NCI-H1694 (cell line): ENCODE measurements at places on chromosomes 6 and 20.

DNA sequence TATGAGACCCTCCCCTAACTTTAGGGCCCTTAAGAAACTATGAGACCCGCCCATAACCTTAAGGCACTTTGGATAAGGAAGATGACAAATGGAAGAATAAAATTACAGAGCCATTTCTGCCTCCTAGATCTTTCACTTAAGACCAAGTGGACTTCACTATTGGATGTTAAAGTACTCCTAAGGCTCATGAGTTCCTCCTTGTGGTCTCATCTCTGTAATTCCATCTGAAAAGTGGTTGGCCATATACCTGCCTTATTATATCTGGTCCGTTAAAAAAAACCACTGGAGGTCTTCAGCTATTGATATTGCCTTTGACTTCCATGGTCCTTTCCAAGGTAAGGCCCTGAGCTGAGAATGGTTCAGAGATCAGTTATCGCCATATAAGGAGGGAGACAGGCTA, 310.3 kb downstream of the EYA4 start:
- DNase-seq, result no peak

GRCh38 chr20:22836877-22837276, 198.2 kb upstream of the SSTR4 start:
- no peak for DNase-seq

DNA sequence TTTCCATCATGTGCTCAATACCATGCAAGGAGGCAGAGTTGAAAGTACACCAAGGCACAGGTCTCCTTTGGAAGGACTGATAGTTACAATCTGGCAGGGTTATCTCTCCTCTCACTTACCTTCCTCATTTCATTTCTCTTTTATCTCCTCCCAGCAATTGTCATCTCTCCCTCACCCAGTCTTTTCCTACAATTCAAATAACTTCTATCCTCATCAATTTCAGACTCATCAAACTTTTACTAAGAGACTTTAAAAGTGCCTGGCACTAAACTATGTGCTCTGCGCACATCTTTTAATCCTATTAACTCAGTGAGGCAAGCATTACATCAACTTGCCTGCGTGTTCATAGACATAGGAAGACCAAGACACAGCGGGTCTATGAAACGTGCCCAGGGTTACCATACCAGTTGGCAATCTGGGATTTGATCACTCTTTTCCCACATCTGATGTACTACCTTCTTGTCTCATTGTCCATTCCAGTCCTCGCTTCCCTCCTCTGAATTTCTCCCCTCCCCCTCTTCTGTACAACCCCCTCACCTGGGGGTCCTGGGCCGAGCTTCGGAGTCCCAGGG, 1.2 kb downstream of the VARS1 start:
- no peak for DNase-seq

GRCh38 chr6:39301606-39302005, 12.6 kb downstream of the KCNK17 start:
- DNase-seq, result no peak

DNA sequence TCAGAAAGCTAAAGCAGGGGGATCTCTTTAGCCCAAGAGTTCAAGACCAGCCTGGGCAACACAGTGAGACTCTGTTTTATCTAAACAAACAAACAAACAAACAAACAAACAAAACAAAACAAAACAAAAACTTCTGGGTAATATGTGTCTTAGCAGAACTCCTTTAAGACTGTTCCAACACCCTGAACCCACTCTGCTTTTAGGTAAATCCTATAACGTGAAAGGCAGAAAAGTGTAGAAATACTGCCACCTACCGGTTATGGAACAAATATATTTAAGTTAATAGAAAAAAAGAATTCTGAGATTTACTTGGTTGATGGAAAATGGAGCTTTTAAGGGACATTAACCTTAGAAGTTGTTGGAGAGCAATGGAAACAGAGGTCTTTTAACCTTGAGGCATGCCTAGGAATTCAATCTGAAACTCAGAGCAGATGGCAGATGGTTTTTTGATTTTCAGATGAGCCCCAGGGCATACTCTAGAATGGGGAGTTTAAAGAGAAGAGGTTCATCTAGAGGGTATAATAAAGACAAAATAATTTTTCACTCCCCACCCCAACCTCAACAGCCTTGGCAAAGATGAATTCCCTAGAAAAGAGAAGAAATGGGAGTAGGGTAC, 38.5 kb downstream of the SOD2 start:
- DNase-seq, result peak; percentile 61

DNA sequence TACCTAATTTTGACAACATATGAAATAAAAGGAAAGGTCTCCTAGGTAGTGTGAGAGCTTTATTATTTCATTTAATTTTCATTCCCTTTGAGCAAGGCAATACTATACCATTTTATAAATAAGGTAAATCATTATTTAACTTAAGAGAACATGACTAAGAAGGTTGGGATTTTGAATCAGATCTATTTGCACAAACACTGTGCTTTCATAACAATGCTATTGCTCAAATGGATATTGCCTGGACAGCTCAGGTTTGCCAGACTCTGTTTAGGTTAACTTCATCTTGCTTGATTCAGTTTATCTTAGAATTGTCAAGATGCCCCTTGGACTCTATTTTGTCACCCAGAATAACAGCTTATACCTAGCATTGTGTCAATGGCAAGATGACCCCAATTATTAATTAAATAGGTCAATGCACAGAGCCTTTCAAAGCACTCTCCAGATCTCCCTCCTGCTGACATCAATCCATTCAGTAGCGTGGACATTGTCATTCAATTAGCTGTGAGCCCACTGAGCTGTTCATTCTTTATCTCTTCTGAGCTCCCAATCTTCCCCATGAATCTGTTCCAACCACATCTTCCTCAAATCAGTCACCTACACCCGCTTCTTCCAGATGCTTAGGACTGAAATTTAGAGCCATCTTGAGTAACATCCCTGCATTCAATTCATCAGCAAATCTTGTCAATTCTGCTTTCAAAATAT, 42.1 kb upstream of the TMEM30A start:
- no peak for DNase-seq

DNA sequence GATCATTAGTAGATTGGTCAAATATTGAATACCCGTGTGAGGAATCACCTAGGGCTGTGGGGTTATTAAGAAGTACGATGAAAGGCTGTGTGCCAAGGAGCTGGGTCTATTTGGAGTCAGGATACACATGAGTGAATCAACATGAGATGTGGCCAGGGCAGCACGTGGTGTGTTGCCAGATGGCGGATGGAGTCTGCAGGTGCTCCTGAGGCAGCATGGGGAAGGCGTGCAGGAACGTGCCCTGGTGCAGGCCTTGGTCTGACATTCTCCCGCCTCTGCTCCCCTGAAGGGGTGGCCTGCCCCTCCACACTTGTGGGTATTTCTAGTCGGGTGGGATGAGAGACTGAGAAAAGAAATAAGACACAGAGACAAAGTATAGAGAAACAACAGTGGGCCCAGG, 39.0 kb upstream of the SLC22A1 start:
- DNase-seq, result peak; percentile 30

DNA sequence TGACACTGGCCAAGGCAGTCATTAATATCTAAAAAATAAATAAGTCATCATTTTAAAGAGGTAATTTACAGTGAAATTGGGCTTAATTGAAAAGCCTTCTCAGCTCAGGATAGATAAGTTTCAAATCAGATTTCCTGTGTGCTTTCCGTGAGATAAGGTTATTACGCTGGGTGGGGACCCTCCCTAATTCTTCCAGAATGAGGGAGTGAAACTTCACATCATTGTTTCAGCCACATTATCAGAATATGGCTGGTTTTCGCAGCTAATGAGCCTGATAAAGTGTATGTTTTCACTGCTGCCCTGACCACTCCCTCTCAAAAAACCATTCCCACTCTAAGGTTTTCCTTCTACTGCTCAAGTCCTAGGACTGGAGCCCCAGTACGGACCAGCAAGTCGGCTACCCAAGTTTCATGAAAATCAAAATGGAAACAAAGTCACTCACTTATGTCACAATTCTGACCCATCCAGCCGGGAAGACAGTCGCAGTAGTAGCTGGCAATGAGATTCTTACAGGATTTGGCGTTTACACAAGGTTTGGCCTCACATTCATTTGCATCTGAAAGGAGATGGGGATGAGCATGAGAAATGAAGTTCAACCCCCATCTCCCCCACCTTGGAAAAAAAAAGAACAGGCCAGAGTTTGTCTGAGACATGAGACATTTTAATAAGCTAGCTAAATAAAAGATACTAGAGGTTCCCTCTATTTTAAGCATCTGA, 24.6 kb downstream of the JAG1 start:
- no peak for DNase-seq

DNA sequence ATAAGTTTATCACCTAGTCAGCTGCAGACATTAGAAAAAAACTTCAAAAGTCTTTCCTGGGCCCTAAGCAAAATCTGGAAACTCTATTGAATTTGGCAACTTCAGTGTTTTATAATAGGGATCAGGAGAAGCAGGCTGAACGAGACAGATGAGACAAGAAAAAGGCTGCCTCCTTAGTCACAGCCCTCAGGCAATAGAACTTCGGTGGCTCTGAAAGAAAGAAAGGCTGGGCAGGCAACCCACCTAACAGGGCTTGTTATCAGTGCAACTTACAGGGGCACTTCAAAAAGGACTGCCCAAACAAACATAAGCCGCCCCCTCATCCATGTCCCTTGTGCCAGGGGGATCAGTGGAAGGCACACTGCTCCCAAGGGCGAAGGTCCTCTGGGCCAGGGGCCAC, 657.9 kb upstream of the HS3ST5 start:
- DNase-seq, result no peak
